PC-3 (cell line): ENCODE measurements at places on chromosomes 6 and 20. TPM values are rescaled to one million over a fixed set of nuclear protein-coding genes. Genes with fewer than 3 reads are reported as not detected.

DNA sequence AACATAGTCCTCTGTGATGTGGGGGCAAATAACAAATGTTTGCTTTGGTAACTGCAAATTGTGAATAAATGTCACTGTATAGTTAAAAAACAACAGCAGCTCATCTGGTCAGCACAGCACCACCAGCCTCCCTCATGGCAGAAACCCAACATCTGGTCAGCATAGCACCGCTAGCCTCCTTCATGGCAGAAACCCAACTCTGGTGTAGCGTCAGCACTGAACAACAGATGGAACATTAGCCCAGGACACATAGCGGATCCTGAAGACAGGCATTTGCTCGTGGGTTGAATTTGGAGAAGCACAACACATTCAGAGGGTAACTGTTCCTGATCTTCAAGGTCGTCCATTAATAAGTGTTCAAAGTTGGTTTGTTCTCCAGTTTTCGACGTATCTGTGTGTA lies 265.9 kb downstream of the DLL1 start:
- H3K4me1 ChIP-seq: peaks cover 27% of the 10 kb centered on the region
- no peak overlapping the region for H3K27ac ChIP-seq
- no peak overlapping the region for H3K4me3 ChIP-seq
- H3K27me3 ChIP-seq: no peaks in the 10 kb centered on the region

- H3K27ac ChIP-seq: no peak overlapping the region
- H3K4me3 ChIP-seq: no peak overlapping the region
- H3K4me1 ChIP-seq: no peaks in the 10 kb centered on the region; the same call in 1 of the 2 replicates
Measured at GRCh38 chr6:53431704-53432103, 83.0 kb upstream of the ELOVL5 start.

DNA sequence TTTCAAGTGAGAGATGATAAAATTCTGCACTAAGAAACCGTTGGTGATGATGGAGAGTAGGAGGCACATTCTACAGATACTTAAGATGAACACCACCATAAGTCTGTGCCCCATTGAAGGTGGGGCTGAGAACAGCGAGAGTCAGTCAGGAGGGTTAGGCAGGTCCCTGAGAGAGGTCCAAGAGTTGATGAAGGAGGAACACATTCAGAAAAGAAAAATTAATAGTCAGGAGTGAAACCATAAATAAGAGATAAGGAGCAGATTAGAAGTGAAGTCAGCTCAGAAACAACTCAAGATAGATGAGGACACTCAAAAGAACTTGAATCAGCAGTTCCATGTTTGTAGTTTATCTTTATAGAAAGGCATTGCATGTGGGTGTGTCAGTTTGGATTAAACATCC lies 727.2 kb upstream of the MARCKS start:
- H3K27me3 ChIP-seq: no peaks in the 10 kb centered on the region
- no peaks in the 10 kb centered on the region for H3K4me1 ChIP-seq
- DNase-seq: no peak

- H3K27ac ChIP-seq: no peak overlapping the region
- peaks cover 6% of the 10 kb centered on the region; the same call in 1 of the 2 replicates for H3K27me3 ChIP-seq
- no peaks in the 10 kb centered on the region for H3K36me3 ChIP-seq
- DNase-seq: no peak
- no peak overlapping the region for H3K4me3 ChIP-seq
Measured at GRCh38 chr20:23103284-23104018, 17.3 kb upstream of the CD93 start.

DNA sequence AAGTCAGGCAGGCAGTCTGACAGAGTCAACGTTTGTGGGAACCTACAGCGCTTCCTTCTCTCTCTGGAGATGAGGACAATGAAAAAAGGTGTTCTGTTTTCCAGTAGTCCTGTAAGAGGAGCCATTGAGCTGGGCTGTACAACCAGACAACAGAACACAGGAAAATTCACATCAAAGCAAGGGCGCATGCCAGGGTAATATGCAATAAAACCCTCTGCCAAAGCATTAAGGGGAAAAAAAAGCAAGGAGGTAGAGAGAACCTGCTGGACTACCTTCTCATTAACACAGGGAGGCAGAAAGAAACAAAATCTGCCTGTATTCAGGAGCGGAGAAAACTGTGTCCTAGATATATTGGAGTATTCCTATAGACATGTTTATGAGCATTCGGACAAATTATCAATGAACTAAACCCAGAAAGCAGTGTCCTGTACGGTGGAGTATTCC lies 1.3 kb downstream of the RNF24 start:
- H3K4me1 ChIP-seq: peaks cover 34% of the 10 kb centered on the region
- no peaks in the 10 kb centered on the region for H3K36me3 ChIP-seq
- no peaks in the 10 kb centered on the region for H3K27me3 ChIP-seq
- peak overlapping the region; percentile 9; the same call in 1 of the 2 replicates for H3K27ac ChIP-seq
- H3K4me3 ChIP-seq: peak overlapping the region; percentile 96
- peak; percentile 97 for DNase-seq

DNA sequence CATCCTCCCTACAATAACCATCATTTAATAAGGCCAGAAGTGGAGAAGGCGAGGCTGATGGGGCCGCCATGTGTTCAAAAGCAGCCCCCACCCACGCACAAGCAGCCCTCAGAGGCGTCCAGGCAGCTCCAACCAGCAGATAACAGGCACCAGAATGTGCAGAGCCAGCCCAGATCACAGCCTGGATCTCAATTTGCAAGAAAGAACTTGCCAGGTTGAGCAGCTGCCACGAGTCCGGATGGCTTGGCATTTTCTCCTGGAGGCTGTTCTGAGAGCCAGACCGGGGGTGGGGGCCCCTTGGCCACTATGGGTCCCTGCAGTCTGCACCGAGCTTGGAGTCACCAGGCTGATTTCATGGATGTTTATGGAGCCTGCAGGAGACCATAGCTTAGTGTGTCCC lies 338.1 kb downstream of the PREX1 start:
- no peak overlapping the region for H3K27ac ChIP-seq
- no peaks in the 10 kb centered on the region for H3K36me3 ChIP-seq
- H3K4me1 ChIP-seq: peaks cover 41% of the 10 kb centered on the region
- H3K4me3 ChIP-seq: no peak overlapping the region
- H3K27me3 ChIP-seq: no peaks in the 10 kb centered on the region
- DNase-seq: no peak

GRCh38 chr6:32940656-32941213 lies at the start of gene HLA-DMB:
HLA-DMB (minus strand) TSS chr6:32941028; CDS start chr6:32940807, 221 bp downstream.
- no peaks in the 10 kb centered on the region for H3K36me3 ChIP-seq
- peak; percentile 82 for DNase-seq
- H3K27ac ChIP-seq: no peak within 1 kb of the TSS

SYNJ2 gene
- total RNA-seq: 21.5 and 24.9 TPM in 2 replicates

PRR18 gene
- total RNA-seq: not detected in 2 replicates

UST gene
- total RNA-seq: 3.9 and 7.9 TPM in 2 replicates

TMEM151B gene
- total RNA-seq: not detected in 2 replicates
